ENCODE measurements at places on chromosomes 6 and 20.
A peak's percentile ranks its signal among the peaks of the same experiment; 100 is the strongest.

GRCh38 chr6:109298605-109299264 lies 83.5 kb downstream of the CD164 start:
- DNase-seq = no peak

GRCh38 chr6:25619217-25619616 lies 32.8 kb upstream of the SCGN start:
- no peak for DNase-seq

GRCh38 chr6:21589352-21590345 lies 3.9 kb upstream of the SOX4 start:
- DNase-seq = peak; percentile 75

- no peak for DNase-seq
Observed at GRCh38 chr20:21522481-21523280, 8.8 kb upstream of the NKX2-2 start.

DNA sequence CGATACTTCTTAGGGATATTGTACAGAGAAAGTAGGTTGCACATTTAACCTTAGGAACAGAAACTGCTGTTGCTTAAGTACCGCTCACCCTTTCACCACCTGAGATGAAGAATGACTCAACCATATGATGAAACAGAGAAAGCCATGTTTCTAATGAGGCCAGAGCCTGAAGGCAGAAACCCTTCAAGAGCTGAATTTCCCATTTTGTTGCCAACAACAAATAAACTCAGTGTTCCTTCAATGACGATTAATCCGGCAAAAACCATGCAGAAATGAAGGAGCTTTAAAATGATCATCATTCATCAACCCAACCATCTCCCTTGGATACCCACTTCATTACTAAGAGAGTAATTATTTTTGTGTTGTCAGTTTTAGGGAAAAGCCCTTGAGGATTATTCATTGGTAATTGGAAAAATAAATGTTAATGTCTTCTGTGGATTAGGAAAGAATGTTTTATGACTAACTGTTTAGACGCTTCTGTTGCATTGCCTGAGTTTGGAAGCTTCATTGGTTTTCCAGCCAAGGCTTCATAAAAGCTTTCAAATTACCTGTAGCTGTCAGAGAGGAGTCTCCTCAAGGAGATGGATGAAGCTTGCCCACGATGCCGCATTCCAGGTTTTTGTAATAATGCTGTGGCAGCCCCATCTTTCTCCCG lies 112.1 kb upstream of the IYD start:
- no peak for DNase-seq

GRCh38 chr6:142408409-142408808 lies 106.6 kb downstream of the ADGRG6 start:
- no peak for DNase-seq

DNA sequence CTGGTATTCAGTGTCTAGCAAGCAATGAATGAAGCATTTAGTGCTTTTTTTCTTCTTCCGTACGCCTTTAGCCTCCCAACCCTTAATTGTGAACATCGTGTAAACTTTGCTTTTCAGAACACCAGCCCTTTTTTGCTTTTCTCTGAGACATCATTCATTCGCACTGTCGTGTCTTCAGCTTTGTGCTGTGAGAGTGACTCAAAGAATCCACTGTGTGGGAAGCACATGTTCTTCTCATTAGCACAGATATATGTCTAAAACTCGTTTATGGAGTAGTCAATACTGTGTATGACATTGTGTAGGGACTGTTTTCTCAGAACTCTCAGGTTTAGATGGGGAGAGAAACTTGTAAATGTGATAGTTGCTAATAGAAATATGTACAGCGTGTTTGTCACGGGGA lies 279.1 kb downstream of the FARS2 start:
- no peak for DNase-seq

GRCh38 chr20:51402201-51402600 lies 140.3 kb downstream of the NFATC2 start:
- peak; percentile 59 for DNase-seq

DNA sequence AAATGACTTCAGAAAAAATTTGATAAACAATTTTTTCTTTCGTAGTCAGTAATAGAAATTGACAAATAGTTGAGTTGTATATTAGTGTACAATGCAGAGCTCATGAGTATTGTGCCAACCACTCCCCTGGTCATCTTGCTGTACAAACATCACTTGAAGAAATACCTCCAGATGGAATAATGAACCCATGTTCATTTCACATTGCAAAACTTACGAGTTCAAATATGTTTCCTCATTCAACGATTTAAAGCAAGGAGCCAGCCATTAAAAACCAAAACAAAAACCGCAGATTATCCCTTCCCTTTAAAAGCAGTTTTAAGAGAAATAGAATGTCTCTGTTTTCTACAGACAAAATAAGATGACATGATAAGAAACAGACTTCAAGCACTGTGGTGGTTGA lies 62.5 kb downstream of the RALGAPA2 start:
- DNase-seq = no peak

GRCh38 chr6:157471895-157472686 lies 91.1 kb downstream of the ZDHHC14 start:
- no peak for DNase-seq

- peak; percentile 13 for DNase-seq
Observed at GRCh38 chr20:3115190-3116107, 30.9 kb upstream of the AVP start.

- DNase-seq = no peak
Observed at GRCh38 chr6:122372647-122373046, 26.8 kb upstream of the HSF2 start.

- no peak for DNase-seq
Observed at GRCh38 chr20:14507711-14508110, 170.3 kb upstream of the FLRT3 start.

DNA sequence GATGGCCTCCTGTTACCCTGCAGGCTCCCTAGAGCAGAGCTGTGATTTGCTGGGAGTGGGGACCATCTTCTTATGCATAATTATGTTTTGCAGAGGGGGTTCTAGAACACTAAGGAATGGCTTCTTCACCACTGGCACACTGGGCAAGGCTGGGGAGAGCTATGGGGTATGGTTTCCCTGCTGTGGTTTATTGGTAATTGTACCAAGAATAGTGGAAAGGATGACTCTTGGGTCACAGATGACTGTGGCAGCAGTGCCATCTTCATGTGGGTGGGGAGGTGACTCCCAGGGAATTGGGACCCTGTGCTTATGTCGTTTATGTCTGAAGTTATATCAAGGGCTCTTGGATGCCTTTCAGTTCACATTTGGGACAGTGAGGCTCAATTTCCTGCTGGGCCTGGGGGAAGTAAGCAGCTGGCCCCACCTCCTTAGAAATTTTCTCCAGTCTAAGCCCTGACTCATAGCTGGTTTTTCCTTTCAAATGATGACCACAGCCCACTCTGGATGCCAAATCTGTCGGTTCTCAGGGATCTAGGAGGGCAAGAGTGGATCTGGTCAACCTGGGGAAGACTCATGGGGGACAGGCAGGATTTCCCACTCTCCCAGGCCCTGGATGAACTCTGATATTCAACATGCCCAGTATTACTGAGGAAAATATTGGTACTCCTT lies 230.8 kb downstream of the LRFN2 start:
- no peak for DNase-seq

GRCh38 chr6:159880412-159880975 lies 10.3 kb upstream of the MAS1 start:
- no peak for DNase-seq

DNA sequence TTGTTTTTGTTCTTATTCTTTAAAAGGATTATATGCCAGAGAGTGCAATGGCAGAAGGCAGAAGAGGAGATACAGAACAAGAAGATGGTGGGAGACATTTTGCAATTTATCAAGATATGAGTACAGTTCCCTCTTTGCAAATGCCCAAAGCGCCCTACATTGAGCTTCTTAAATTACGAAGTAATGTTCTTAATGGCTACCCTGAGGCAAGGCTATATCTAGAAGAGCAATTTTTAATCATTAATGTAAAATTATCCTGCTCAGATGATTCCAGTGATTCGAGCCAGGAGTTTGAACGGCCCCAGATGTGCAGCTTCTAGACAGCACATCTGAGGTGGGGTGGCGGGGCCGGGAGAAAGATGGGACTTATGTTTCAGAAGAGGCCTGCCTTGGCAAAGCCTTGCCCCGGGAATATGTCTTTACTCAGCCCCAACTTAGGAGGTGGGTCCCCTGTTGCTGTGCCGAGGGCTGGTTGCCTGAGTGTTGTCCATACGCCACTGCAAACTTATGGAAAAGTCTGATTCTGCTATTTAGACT lies 84.9 kb upstream of the MLN start:
- DNase-seq = no peak

- DNase-seq = no peak
Observed at GRCh38 chr6:15481390-15482291, 181.2 kb downstream of the DTNBP1 start.

- no peak for DNase-seq
Observed at GRCh38 chr20:731891-732560, 36.3 kb downstream of the SLC52A3 start.

- DNase-seq = peak; percentile 23
Observed at GRCh38 chr6:138403324-138403800, 661 bp upstream of the HEBP2 start.

- DNase-seq = no peak
Observed at GRCh38 chr6:13014504-13015378, 298.2 kb downstream of the PHACTR1 start.

- no peak for DNase-seq
Observed at GRCh38 chr6:3426091-3426926, 30.5 kb downstream of the SLC22A23 start.

GRCh38 chr20:10356628-10357027 lies 77.4 kb downstream of the MKKS start:
- no peak for DNase-seq

- no peak for DNase-seq
Observed at GRCh38 chr20:20215976-20216727, 151.8 kb upstream of the INSM1 start.

DNA sequence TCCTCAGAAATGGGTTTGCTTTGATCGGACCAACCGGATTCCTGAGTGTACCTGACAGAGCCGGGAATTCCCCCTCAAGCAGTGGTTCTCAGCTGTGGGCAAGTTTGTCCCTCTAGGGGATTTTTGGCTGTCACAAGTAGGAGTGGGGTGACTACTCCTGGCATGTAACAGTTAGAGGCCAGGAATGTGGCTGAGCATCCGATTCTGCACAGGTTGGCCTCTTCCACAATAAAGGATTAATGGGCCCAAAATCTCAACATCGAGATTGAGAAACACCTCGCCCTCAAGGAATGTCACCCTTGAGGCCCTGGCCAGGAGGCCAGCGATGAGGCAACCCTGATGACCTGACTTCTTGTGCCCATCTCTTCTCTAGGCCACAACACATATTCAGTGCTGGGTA lies 7.9 kb downstream of the AGPAT4 start:
- DNase-seq = no peak

- DNase-seq = no peak
Observed at GRCh38 chr6:14442242-14442641, 324.7 kb downstream of the CD83 start.

Data from activated CD4-positive, alpha-beta T cell treated with anti-CD3 and anti-CD28 coated beads, Interleukin-2, amount 50 U/mL, for 1 hour (primary cell).